Stimulated activated CD4-positive, alpha-beta T cell treated with anti-CD3 and anti-CD28 coated beads, Interleukin-4, amount 100 ng/mL, for 1 hour (primary cell): ENCODE measurements at places on chromosomes 1 and 21.

GRCh38 chr1:30657131-30658013 lies 66.0 kb downstream of the MATN1 start:
- no peak for DNase-seq

DNA sequence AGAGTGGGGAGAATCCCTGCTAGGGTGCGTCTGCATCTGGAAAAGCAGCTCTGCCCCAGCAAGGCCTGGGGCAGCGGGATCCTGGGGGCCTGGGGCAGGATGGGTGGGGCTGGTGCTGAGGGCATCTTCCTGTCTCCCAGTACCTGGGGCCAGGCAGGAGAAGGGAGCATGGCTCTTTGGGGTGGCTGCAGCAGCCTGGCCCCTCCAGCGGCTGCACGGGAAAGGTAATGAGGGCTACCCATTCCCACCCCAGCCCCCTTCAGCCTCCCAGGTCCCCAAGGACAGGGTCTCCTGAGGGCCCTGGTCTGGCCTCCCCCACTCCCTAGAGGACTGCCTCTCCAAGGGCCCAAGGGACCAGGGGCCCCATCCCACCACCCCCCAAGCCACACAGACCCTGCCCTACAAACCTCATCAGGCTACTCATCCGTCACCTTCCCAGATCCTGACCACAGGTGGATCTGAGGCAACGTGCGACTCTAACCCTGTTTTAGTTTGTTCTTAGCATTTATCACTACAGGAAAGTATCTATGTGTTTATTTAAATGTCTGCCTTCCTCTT lies 910 bp upstream of the ANKRD65 start:
- no peak for DNase-seq

DNA sequence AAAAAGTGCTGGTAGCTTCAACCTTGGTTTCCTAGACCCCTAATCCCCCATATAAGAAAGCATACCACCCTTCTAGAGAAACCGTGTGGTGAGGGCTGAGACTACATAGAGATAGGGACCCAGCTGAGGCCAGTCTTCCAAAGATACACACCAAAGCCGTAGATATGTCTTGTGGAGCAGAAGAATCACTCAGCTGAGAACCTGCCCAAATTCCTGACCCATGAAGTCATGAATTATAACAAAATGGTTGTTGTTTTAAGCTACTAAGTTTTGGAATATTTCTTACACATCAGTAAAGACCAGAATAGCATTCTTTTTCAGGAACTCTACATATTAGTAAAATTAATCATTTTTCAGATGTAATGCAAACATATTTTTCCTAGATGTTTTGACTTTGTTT lies 3.3 kb upstream of the SNRPE start:
- DNase-seq = no peak

GRCh38 chr1:178724728-178725465 lies at the start of gene RALGPS2:
TSS of gene RALGPS2 (plus strand) at chr1:178725244. CDS start at chr1:178776765, 51,521 bp downstream.
- DNase-seq = peak; percentile 69

DNA sequence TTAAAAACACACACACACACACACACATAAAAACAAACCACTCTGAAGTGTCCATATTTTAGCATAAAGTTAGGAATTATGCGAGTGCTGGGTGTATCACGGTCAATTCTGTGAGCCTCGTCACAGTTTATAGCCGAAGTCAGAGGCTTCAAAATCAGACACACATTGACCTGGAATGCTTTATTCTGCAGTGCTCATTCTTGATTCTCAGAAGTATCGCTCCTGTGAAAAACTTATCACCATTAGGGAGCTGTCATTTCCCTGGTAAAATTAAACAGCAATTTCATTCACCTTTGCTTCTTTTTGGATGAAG lies 8.7 kb upstream of the IRF2BP2 start:
- no peak for DNase-seq

- peak; percentile 23 for DNase-seq
These were observed 819 bp upstream of the GPR3 start for GRCh38 chr1:27391511-27392095.

DNA sequence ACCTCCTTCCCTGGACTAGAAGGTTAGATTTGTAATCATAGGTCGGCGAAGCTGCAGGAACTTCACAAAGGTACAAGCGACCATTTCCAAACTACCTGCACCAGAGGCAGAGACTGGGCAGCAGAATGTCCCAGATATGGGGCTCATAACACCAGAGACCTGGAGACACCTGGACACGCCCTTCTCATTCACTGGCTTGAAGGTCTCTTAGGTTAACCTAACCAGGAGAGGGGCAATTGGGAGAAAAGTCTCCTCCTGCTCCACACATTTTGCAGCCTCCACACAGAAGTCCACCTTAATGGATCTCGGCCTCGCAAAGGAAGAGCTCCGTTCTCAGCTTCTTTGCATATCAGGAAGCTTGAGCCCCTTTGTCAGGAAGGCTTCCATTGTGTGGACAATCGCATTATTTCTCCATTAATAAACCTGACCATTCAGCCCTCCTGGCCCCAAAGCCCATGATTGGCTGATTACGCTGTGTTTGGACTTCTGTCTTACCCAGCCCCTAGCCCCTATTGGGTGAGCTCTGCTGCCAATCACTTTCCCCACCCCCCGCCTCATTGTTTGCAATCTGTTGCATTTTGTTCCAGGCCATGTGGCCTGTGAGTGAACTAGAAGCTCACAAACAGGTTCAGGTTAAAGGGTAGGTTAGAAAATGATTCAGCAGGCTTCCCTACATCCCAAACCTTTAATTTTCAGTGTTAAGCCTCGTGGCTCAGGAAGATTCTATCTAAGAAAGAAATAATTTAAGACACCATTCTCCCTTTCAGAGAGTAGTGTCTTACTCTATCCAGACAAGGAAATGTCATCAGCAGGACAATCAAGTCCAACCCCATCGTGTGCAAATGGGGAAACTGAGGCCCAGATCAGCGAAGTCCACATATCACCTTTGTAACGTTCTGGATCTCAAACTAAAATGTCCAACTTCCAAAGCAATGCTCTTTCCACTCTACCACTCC lies 2.8 kb downstream of the MYCL start:
- peak; percentile 10 for DNase-seq

- DNase-seq = no peak
These were observed 27.5 kb downstream of the TFAP2E start for GRCh38 chr1:35600593-35600992.

- DNase-seq = no peak
These were observed 22.7 kb upstream of the BECN2 start for GRCh38 chr1:241934866-241935265.

DNA sequence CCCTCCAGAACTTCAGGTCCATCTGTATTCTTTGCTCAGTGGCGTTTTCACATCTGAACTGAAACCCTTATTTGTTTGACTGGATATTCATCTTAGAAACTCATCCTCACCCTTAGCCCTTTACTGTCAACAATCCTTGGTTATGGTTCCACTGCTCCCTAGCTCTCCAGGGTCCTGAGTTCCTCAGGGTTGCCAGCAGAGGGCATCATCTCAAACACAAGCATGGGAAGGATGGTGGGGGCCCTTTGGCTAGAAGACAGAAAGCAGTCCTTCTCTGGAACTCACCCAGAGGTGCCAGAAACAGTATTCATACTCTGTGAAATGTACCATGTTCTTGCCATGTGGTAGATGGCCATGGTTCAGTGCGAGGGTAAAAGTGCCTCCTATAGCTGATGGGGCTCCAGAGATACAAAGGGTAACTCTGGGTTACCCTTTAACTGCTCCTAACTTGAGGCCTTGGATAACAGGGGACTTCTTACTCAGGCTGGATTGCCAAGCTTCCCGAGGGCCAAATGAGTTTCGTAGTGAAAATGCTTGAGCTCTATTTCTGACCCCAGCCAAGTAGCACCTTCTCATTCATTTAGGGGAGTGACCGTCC lies 11.3 kb downstream of the NCSTN start:
- DNase-seq = no peak

- no peak for DNase-seq
These were observed 22.2 kb upstream of the ZNF362 start for GRCh38 chr1:33234131-33234530.

DNA sequence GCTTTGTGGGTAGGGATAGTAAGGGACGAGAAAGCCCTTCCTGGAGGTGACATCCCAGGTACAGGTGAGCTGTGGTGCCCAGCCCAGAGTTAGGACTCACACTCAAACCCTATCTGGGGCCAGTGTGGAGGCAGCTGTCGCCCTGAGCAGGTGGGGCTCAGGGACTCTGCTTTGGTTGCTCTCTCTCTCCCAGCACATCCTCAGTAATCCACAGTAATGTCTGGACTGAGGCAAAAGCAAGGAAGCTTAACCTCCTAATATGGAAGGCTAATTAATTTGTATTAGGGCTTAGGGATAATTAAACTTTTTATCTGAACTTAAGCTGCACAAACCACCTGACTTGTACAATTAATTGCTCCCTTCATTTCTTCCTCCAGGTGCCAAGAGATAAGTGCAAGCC lies 38.2 kb downstream of the DDX20 start:
- no peak for DNase-seq

- peak; percentile 38 for DNase-seq
These were observed at the start of gene CD48 for GRCh38 chr1:160711602-160712311. TSS of gene CD48 (minus strand) at chr1:160711822. CDS start at chr1:160711763, 59 bp downstream.

DNA sequence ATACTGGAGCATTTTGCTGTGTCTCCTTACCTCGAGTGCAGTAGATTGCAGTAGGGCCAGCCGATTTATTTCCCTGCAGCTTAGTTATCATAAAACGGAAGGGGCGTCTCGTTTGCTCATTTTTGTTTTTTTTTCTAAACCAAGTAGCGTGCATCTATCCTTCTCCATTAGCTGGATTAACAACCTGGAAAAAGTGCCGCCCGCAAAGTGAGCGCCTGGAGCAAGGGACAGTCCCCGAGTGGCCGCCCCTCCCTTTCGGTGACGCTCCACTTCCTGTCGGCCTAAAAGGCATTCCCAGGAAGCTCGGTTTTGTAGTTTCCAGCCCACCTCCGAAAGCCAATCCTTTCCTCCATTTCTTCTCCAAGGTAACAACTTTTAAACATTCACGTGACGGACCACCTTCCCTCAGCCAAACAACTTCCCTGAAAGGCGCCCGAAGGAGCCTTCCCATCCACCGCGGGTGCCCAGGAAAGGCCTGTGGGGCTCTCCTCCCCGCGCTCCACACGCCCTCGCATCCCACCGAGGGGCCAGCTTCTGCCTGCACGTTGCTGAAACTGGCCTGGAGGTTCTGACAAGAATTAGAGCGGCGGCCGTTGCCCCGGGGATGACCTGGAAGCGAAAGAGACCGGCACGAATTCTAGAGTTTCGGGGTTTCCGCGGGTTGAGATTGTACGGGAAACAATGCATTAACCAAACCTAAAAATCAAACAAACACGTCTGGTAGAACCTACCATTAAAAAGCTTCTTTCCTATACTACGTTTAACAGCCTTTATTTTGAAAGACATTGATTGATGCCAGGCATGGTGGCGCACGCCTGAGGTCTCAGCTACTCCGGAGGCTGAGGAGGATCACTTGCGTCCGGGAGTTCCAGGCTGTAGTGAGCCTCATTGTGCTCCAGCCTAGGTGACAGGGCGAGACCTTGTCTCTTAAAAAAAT lies at the start of gene EXTL2:
Gene EXTL2, minus strand, starts transcription at position 240 of the 937 bp plus-strand sequence. CDS start 6,085 bp downstream, outside the sequence.
- peak; percentile 59 for DNase-seq

GRCh38 chr1:20058531-20058930 lies 11.5 kb upstream of the PLA2G5 start:
- peak; percentile 26 for DNase-seq

DNA sequence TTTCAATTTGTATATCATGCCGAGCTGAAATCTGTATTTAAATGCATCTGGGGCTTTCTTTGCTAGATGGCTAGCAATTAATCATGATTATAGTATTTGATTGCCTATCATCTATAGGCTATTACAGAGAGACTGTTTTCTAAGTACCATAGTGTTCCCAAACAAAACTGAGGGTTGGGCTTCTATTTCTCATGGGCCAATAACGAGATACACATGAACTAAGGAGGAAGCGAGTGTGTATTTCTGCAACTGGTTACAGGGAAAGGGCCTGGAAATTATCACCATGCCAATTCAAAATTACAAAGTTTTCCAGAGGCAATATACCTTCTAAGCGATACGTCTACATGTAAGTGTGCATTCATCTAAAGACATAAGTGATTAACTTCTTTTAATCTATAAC lies 744.5 kb upstream of the BRINP3 start:
- no peak for DNase-seq

GRCh38 chr1:60129911-60130310 lies 56.3 kb upstream of the C1orf87 start:
- DNase-seq = no peak

GRCh38 chr1:155698382-155699038 lies 9.6 kb downstream of the DAP3 start:
- no peak for DNase-seq

DNA sequence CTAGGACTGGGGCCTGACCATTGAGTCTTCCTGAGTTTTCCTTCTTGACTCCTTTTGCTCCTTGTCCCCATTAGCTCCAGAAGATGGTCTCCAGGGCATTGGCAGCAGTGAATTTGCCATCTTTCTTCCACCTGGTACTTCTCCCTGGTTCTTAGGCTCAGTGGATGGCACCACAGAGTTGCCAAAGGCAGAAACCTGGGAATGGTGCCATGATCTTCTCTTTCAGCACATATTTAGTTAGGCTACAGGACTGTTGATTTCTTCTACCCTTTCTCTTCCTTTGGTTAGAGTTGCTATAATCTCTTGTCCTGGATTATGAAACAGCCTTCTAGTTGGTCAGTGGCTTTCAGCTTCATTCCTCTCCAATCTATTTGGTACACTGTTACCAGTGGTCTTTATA lies 6.2 kb downstream of the ZBTB40 start:
- no peak for DNase-seq

DNA sequence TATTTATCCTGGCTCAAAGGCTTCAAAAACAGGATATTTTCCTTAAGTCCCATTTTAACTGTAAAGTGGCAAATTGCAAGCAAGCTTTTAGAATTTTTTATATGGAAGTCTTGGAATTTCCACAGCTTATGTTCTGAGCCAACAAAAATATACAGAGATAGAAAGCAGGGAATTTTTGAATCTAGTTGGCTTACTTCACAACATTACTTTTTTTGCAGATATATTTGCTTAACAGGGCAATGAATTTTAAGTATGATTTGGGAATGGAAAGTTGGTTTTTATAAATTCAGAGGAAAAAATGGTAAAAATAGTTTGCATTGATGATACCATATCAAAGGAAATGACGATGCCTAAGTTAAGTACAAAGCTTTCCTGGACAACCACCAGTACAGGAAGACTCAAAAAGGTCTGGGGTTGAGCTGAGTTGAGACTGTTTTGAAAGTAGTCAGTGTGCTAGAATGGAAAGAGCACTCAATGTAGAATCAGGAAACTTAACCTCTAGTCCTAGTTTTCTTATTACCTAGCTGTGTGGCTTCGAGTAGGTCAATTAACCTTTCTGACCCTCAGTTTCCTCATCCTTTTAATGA lies 11.0 kb upstream of the VCAM1 start:
- DNase-seq = no peak

DNA sequence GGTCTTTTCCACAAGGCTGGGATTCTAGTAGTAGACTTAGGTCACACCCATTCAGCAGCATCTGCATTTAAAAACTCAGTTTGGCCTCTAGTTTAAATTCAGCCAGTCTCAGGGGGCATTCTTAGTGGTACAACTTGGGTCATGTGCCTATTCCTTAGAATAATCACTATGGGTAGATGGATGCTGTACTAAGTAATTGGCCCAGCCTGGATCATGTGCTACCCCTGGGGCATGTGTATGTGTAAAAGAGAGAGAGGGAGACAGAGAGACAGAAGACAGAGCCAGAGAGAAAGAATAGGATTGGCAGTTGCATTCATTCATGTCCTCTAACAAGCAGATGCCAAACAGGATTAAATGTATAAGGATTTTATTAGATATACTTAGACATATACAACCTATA lies 13.6 kb upstream of the SYT14 start:
- no peak for DNase-seq

GRCh38 chr1:66752000-66752592 lies at the start of gene DYNLT5:
TSS of gene DYNLT5 (plus strand) at chr1:66752459. CDS start at chr1:66754659, 2,200 bp downstream.
- no peak for DNase-seq
